SK-N-DZ (cell line): ENCODE measurements at places on chromosomes 16 and 17.

GRCh38 chr17:75315541-75316243 lies 26.5 kb upstream of the SLC25A19 start:
- no peak for DNase-seq

GRCh38 chr16:70656065-70656711 lies 9.8 kb downstream of the IL34 start:
- DNase-seq = no peak

DNA sequence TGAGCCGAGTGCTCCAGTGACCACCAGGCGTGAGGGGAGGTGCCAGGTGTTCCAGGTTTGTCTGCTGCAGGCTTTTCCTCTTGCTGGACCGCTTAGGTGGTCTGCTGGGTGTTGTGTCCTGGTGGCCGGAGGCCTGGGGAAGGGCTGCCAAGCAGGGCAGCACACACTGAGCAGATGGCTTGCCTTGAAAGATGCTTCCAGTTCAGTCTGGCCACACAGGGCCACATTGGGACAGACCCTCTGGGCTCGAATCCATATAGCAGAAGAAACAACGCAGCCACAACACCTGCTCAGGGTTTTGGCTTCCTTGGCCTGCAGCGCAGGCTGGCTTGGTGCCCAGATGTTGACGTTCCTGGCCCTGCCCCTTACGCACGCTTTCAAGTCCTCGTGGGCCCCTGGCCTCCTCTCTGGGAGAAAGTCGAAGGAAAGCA lies 24.8 kb downstream of the GINS2 start:
- no peak for DNase-seq

GRCh38 chr17:40479754-40480480 lies 21.5 kb downstream of the TNS4 start:
- no peak for DNase-seq

- DNase-seq = no peak
Observed at GRCh38 chr16:64133366-64133765, 988.5 kb downstream of the CDH11 start.

- DNase-seq = no peak
Observed at GRCh38 chr16:66517586-66518263, 32.2 kb downstream of the TK2 start.

- DNase-seq = no peak
Observed at GRCh38 chr16:75916451-75916850, 190.2 kb upstream of the CPHXL start.

GRCh38 chr16:50702725-50703124 lies 9.3 kb downstream of the NOD2 start:
- no peak for DNase-seq

- no peak for DNase-seq
Observed at GRCh38 chr16:12675852-12676251, 127.8 kb downstream of the CPPED1 start.

DNA sequence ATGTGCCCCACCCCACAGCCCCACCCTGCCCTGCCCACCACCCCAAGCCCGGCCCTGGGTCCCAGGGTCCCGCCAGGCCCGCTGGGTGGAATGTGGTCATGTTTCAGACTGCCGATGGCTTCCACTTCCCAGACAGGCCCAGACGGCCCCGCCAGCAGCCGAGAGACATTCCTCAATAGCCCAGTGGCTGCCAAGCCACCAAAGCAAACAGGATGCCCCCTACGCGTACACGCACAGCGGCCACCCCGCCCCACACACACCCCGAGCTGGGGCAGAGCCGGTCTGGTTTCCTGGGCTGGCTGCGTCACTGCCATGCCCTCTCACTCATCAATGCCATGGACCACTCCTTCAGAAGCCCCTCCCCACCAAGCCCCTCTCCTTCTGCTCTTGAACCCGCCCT lies 1.2 kb upstream of the KRT17 start:
- DNase-seq = no peak

DNA sequence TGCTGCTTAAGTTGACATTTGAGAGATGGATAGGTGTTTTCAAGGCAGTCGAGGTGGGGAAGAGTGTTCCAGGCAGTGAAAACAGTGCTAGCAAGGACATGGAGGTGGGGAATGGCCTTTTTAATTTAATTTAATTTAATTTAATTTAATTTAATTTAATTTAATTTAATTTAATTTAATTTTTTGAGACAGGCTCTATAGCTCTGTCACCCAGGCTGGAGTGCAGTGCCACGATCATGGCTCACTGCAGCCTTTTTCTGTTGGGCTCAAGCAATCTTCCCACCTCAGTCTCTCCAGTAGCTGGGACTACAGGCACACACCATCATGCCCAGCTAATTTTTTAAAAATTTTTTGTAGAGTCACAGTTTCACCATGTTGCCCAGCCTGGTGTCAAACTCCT lies 32.2 kb upstream of the CACNG4 start:
- peak; percentile 69 for DNase-seq

- DNase-seq = no peak
Observed at GRCh38 chr16:81633680-81634379, 145.3 kb upstream of the PLCG2 start.

DNA sequence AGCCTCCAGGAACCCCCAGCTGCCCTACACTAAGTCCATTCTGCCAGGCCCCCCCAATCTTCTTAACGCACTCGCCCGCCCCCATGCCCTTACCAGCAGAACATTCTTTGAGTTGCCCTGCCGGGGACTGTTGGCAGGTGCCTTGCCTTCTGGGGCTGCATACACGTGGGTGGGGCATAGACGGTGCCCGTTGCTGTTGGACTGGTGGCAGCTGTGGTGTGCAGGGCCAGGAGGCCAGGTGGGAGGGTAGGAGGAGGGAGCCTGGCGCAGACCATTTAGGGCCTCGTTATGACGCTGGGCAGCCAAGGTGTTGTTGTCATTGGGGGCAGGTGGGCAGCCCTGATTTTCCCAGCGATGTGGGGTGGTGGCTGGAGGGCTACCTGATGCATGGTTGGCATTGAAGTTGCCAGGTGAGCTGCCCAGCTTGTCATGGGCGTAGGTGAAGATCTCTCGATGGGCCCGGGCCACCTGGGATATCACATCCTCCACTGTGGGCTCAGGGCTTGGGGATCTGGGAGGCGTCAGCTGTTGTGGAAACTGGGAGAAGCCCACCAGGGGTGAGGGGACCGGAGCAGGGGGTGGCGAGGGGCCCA lies 4.9 kb downstream of the NR1D1 start:
- no peak for DNase-seq

DNA sequence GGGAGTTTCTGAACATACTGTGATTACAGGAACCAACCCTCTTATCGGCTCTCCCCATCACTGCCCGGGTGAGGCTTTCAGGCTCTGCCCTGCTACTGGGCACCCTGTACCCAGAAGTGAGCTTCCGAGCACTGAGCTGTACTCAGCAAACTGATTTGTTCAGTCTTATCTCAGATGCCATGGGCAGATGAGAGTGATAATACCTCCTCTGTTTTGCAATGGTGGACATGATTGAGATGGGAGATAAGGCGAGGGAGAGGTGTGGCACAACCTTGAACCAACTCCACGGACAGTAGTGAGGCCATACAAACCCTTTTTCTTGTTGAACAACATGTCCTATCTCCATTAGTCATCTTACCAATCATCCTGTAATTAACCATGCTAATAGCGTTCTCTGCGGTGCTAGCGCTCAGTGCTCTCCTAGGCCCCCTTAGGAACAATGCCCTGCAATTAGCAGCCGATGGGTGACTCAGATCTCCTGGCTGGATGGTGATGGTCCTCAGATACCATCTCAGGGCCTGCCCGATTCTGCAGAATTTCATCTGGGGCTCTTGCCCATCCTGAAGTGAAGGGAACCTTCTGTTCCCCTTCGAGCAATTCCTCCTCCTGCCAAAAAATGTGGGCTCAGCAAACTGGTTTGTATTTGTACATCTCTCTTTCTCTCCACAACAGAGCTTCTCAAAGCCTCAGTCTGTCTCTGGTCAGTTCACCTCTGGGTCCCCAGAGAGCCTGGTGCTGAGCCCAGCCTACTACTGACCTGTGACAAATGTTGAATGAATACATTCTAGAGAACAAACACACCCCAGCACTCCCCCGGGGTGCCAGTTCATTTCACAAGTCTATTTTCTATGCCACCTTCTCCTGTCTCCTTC lies 139.3 kb upstream of the IRX3 start:
- no peak for DNase-seq

GRCh38 chr17:48484256-48484655 lies 46.6 kb downstream of the HOXB1 start:
- no peak for DNase-seq

DNA sequence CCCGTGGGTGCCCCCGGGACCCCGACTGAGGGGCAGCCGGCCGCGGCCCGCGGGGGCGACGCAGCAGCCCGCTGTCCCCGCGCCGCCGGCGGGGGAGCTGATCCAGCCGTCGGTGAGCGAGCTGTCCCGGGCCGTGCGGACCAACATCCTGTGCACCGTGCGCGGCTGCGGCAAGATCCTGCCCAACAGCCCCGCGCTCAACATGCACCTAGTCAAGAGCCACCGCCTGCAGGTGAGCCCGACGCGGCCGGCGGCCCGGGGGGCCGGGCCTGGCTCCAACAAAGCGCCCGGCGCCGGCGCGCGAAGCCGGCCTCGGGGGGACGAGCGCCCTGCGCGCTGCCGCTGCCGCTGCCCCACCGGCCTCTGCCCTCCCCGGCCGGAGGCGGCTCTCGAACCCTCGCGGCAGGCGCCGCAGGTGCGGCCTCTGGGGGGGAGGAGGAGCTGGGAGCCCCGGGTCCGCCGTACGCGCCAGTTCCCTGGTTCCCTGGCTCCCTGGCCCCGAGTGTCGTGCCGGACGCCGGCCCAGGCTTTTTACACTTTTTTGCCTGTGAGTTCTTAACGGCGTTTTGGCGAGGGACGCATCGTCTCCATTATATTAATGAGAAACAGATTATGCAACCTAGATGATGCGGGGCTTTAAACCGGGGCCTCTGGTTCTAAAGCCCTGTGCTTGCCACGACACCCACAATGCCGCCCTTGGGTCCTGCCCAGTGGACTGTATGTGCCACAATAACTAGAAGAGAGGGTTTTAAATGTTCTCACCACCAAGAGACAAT lies 521 bp downstream of the ATMIN start:
- DNase-seq = no peak

- no peak for DNase-seq
Observed at GRCh38 chr17:61205931-61206330, 193.7 kb upstream of the TBX2 start.

DNA sequence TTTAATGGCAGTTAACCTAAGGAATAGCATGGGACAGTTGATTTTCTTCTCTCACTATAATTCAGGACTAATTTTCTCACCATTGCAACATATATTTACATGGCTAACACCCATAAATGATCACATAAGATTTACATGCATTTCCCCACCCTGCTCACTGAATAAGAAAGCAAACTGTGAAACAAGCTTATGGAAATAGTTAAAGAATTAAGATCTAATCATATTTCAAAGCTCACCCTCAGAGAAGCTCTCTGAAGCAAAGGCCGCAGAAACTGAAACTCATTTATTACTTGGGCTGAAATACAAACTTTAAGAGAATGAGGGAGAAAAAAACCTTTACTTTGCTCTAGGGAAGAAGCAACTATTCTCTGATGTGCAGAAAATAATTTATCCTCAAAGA lies 218.7 kb upstream of the AXIN2 start:
- DNase-seq = no peak

- DNase-seq = no peak
Observed at GRCh38 chr16:78866521-78866920, 734.0 kb downstream of the MAF start.

DNA sequence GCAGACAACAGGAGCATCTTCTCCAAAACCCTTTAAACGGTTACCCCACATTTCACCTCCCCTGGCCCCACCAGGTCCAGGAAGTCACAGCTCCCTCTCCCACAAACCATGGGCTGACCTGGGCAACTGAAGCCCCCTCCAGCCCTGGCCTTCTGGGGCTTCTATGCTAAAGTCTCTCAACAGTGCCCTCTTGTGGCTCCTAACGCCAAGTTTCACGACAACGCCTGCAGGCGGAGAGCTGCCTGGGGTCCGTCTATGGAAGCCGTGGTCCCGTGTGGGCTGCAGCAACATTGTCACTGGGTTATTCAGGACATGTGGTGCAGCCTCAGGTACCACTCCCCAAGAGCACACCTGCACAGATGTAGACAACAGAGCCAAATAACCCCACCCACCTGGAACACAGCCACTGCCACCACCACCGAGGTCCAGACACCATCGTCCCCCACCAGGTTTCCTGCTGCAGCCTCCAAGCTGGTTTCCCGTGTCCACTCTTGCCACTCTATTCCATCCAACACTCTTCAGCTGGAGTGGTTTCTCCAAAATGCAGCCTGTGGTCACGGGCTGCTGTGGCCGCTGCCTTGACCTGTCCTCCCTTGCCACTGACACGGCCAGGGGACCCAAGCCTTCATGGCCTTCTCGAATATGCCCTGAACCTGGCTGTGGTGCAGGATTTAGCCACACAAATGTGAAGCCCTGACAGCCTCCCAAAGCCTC lies 19.1 kb downstream of the C16orf95 start:
- DNase-seq = peak; percentile 61

DNA sequence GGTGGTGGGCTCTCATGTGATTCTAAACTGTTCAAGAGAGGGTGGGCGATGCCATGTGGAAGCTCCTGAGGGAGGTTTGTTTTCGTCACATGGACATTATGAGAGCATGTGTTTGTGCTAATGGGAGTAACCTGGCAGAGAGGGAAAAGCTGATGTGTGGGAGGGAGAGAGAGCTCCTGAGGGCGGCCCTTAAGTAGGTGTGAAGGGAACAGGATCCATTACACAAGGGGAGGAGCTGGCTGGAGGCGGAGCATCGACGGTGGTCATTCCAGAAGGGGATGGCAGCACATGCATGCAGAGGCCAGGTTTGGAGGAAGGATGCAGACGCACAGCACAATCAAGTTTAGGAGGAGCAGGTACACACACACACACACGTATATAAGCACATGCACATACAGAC lies 197.5 kb downstream of the RPTOR start:
- DNase-seq = no peak

DNA sequence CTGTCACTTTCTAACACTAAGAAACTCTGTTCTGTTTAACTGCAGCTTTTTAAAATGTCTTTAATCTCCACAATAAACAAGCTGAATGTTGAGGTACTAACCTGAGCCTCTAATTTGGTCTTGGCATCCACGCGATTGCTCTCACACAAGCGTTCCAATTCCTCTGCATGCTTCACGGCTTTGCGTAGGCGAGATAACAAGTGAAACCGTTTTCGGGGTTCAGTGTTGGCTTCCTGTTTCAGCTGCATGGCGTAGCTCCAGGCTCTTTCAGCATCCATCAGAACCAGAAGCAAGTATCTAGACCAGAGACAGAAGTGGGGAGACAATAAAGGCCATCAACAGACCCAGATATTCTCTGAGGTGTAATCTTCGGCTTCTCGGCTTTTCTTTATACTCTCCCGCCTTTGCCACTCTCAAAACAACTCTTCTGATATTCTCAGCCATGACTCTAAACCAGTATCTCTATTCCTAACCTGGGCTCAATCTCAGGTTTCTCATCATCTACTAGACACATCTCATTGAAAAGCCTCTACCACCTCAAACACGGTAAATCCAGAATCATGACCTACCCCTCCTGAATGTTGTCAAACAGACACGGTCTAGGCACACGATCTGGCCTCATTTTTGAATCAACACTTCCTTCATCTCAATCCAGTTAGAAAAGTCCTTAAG lies 8.3 kb downstream of the SRP68 start:
- DNase-seq = no peak

- no peak for DNase-seq
Observed at GRCh38 chr16:59169168-59169567, 435.1 kb upstream of the GOT2 start.

- no peak for DNase-seq
Observed at GRCh38 chr16:53785044-53785443, 81.1 kb downstream of the FTO start.

- DNase-seq = no peak
Observed at GRCh38 chr16:47129755-47130435, 13.8 kb downstream of the NETO2 start.
